ENCODE measurements at places on chromosomes 6 and 20.

GRCh38 chr20:24785141-24786110 lies 163.6 kb upstream of the CST7 start:
- DNase-seq, result no peak

- no peak for DNase-seq
Observed at GRCh38 chr6:41630069-41630468, 8.2 kb upstream of the MDFI start.

DNA sequence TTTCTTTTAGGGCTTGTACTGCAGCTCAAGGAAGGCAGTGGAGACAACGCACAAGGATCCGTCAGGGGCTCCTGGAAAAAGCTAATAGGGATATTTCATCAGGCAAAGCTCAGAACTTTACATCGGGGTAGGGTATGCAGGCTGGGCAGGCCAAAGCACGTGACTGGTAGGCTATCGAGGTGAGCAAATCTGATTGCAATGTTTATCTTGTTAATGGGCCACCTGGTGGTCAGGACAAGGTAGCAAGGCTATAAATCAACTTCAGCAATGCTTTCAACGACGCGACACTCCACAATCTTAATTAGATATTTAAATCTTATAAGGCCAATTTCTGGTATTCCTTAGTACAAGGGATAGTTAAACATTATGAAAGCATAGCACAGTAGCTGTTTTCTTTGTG lies 1302.8 kb upstream of the EYS start:
- DNase-seq, result no peak

- DNase-seq, result peak; percentile 36
Observed at GRCh38 chr6:30885999-30886896, 1.9 kb downstream of the DDR1 start.

DNA sequence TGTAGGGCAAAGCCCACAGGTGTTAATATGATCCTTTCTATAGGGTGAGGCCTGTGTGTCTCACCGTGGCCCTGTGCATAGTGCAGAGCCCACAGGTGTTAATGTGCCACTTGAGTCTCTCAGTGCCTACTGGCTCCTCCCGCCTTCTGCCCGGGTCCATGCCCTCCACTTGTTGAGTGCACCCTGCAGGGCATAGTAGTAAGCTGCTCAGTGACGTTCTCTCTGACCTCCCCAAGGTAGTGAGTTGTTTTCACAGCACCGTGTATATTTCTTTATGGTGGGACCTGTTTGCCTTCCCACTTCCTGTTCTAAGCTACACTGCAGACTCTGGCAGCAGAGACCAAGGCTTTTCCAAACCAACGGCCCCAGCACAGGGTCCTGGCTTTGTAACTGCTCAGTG lies 64.5 kb upstream of the SLC22A1 start:
- no peak for DNase-seq

- DNase-seq, result no peak
Observed at GRCh38 chr6:103367212-103367611, 1492.5 kb downstream of the HACE1 start.

GRCh38 chr6:132919045-132919860 lies 104.9 kb downstream of the RPS12 start:
- no peak for DNase-seq

GRCh38 chr20:63071541-63072181 lies 64.9 kb upstream of the BHLHE23 start:
- peak; percentile 38 for DNase-seq

GRCh38 chr20:23683281-23683680 lies 5.6 kb downstream of the CST4 start:
- DNase-seq, result no peak

GRCh38 chr20:24455081-24455480 lies 14.3 kb upstream of the SYNDIG1 start:
- DNase-seq, result no peak

DNA sequence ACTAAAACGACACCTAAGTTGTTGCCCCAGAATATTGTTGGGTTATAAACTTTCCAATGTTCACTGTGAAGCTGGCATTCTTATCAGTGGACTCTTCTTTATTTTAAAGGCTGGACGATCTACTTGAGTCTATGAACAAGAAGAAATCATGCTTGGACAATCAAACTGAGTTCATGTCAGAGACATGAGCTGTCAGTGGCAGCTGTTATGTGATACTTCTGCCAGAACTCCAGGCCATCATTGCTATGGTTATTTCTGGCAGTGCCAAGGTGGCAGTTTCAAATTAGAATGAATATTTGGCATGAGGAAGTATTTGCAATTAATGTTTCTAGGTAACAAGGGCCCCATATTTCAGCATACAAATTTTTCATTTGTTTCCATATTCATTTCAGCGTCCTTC lies 417.3 kb downstream of the LMBRD1 start:
- no peak for DNase-seq

- no peak for DNase-seq
Observed at GRCh38 chr20:57325632-57326356, 3.8 kb upstream of the SPO11 start.

DNA sequence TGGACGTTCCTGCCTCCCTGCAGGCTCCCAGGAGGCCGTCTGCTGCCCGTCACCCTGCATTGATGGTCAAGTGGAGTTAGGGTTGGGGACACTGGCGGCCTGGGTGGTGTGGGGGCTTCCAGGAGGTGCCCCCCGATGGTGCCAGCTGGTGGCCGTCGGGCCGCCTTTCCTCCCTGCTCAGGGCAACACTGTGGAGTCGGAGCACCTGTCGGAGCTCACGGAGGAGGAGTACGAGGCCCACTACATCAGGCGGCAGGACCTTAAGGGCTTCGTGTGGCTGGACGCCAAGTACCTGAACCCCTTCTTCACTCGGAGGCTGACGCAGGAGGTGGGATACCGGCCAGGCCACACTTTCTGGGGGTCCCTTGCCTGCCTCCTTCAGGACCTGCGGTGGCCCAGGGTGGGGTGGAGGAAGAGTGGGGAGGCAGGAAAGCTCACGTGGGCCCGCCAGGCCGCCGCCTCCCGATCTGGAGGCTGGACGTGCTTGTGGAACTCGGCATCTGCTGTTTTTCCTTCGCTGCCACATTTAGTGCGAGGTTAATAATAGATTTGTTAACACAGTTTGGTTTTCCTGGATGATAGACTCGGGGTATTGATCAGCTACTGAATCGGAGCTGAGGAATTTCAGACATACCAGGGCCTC lies 28.6 kb downstream of the SPATA2 start:
- DNase-seq, result no peak

GRCh38 chr20:19016140-19016497 lies 196.3 kb upstream of the SLC24A3 start:
- DNase-seq, result no peak

DNA sequence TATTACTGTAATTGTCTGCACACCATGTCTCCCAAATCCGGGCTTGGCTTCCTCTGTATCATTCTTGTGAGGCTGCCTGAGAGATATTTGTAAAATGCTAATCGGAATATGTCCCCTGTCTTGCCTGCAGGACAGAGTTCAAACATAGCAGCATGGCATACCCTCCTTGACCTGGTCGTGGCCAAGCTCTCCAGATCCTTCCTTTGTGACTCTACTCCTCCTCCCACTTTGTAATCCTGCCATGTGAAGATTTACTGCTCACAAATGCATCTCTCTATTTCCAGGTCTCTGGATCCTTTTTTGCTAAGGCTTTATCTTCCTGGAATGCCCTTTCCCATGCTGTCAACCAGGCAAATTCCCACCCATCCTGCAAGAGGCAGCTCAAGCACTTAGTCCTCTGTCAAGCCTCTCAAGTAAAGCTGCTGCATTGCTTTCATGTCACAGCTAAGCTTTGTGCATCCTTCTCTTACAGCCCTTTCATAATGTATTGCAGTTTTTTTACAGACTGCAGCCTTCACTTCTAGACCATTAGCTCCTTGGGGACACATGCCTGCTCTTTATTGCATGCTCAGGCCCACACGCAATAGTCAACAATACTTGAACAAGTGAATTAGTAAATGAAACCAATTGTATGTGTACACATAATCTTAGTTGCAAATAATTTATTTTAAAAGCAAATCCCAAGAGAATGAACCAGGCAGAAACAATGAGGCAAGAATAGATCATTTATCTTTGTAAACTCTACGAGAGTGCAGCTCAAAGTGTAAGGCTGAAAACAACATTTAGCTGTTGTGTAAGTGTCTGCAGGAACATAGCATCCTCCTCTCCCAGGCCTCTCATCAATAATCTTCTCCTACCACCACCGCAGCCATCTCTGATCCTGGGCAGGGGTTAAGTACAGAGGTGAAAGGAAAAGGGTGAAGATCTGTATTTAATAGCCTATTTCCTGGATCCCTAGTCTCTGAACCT lies 45.8 kb downstream of the HIVEP2 start:
- no peak for DNase-seq

- DNase-seq, result no peak
Observed at GRCh38 chr6:81606965-81607381, 145.5 kb downstream of the TENT5A start.

DNA sequence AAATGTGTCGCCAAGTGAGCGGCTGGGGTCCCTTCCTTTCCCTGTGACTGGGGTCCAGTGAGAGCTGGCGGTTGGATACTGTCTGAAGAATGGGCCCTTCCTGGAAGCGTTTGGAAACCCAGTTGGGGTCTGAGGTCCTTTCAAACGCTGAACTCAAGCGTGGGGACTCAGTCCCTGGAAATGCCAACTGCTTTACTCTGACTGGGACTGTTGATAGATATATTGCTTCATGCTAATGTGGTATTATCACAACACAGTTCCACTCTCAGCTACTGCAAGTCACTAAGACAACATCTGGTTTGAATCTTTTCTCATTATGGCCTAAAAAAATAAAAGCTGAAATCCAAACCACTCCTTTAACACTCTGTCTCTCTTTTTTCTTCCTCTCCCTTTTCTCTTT lies 23.7 kb upstream of the PSMF1 start:
- no peak for DNase-seq
